Mesothelial cell of epicardium (in vitro differentiated cells): ENCODE measurements at places on chromosomes 16 and 17.

GRCh38 chr16:73113336-73113735 lies 65.4 kb upstream of the ZFHX3 start:
- DNase-seq, result no peak

GRCh38 chr17:42766124-42766523 lies 5.1 kb downstream of the RAMP2 start:
- DNase-seq, result no peak

- no peak for DNase-seq
Observed at GRCh38 chr16:13130586-13130985, 229.2 kb downstream of the SHISA9 start.

GRCh38 chr17:13575922-13576419 lies 25.8 kb downstream of the HS3ST3A1 start:
- no peak for DNase-seq

DNA sequence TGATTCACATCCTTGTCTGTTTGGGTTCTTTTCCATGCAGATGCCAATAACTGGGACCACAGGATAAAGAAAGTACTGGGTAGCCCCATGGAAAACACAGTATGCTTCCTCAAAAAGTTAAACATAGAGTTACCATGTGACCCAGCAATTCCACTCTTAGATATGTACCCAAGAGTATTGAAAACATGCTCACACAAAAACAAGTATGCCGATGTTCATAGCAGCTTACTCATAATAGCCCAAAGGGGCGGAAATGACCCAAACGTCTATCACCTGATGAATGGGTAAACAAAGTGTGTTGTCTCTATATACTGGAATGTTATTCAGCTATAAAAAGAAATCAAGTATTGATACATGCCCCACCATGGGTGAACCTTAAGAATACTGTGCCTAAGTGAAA lies 55.4 kb downstream of the CYB5B start:
- no peak for DNase-seq

DNA sequence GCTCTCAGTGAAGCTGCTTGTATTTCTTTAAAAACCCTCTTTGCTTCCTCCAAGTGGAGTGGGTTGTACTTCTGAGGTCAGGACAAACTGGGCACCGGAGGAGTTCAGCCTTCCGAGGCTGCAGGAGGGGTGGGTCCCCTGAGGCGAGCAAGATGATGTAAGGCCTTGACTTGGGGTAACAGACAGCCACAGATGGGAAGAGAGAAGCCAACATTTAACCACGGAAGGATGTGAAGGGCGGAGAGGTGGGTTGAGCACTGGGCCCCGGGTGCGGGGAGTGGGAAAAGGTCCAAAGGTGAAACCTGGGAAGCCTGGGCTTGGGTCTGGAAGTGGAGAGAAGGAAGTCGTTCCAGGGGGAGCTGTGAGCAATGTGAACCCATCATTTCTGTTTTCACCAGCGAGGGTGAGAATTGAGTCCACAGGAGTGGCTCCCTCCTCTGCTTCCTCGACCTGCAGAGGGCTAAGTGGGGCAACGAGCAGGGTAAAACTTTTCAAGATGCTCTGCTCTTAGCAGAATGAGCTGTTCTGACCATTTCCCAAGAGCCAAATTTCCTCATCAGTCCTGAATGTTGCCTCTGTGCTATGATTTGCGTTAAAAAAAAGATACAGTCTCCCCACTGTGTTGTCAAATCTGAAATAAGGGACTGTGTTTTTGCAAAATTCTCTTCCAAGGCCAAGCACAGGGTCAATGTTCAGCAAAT lies 137.7 kb upstream of the CRHR1 start:
- no peak for DNase-seq

GRCh38 chr17:11816409-11816808 lies 180.9 kb downstream of the ZNF18 start:
- DNase-seq, result no peak

- no peak for DNase-seq
Observed at GRCh38 chr16:17460890-17461289, 9.9 kb downstream of the XYLT1 start.

DNA sequence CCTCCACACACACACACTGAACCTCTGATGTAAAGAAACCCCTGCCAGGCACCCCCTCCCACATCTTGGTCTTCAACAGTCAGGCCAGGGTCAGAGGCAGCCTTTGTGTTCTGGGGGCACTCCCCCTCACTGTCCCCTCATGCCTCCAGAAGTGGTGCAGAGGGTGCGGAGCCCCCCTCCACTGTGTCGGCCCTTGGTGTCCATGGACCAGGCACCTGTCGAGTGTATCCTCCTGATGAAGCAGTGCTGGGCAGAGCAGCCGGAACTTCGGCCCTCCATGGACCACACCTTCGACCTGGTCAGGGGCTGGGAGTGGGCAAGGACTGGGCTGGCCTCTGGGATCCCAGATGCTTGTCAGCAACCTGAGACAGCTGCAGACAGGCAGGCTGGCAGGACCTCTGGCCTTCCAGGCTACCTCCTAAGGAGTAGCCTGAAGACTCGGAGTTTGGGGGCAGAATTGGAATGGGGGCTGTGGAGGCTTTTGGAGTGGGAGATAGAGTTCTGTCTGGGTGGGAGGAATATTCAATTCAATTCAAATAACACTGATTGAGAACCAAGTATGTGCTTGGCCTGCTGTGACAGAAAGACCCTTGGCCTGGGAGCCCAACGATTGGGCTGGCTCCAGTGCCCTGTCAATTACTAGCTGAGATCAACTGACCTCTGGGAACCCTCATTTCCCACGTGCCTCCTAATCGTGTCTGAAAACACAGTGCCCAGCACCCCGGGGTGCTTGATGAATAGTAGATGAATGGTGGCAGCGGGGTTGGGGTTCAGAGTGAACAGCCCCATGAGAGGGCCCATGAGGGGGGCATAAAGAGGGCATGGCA lies 11.5 kb downstream of the GUCY2D start:
- DNase-seq, result no peak

DNA sequence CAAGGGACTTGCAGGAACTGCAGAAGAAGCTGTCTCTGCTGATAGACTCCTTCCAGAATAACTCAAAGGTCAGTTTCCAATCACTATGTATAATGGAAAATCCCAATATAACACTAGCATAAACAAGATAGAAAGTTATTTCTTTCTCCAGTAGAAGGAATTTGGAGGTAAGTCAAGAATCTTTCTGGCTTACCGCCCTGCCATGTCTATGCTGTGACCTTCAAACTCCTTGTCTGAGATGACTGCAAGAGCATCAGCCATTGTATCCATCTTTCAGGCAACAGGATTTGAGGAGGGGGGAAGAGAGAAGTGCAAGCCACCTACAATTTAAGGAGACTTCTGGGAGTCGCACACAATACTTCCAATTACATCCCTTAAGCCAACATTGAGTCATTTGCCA lies 2.7 kb downstream of the LDAF1 start:
- no peak for DNase-seq

- no peak for DNase-seq
Observed at GRCh38 chr16:84369938-84370627, 1.7 kb downstream of the ATP2C2 start.

- no peak for DNase-seq
Observed at GRCh38 chr17:74262601-74263000, 11.4 kb upstream of the DNAI2 start.

DNA sequence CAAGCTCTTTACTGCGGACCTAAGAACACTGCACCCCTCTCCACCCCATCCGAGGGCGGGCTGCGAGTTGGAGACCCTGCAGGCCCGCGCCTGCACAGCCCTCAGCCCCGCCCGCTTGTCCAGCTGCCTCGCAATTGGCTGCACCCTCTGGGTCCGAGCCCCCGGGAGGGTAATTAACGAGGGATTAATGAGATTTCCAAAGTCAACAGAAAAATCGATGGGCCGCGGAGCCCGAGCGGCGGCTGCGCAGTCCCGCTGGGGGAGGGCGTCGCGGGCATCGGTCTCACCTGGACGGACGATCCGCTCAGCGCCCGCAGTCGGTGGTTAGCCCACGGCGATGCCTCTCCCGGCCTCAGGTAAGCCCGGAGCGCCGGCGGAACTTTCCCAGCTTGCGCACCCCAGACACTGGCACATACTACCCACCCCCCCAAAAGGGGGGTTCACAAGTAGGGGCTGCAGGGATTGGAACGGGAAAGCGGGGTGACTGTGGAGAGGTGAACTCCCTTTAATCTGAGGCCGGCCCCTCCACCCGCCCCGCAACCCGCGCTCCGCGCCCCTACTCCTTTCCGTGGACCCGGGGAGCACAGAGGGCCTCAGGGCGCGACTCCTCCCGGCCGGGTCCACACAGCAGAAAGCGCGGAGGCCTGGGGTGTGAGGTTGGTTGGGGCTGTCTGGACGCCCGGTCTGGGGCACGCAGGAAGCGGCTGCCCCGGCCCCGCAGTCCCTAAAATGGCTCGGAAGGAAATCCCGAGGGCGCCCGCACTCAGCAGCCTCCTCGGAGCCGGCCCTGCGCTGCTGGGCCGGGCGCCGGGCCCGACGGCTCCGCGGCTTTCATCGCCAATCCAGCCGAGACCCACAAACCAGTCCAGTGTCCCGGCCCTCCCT lies at the start of gene OTOP3:
Gene OTOP3, plus strand, starts transcription at position 314 of the 885 bp plus-strand sequence. Its CDS starts 24 bp downstream, at position 338.
- DNase-seq, result no peak

DNA sequence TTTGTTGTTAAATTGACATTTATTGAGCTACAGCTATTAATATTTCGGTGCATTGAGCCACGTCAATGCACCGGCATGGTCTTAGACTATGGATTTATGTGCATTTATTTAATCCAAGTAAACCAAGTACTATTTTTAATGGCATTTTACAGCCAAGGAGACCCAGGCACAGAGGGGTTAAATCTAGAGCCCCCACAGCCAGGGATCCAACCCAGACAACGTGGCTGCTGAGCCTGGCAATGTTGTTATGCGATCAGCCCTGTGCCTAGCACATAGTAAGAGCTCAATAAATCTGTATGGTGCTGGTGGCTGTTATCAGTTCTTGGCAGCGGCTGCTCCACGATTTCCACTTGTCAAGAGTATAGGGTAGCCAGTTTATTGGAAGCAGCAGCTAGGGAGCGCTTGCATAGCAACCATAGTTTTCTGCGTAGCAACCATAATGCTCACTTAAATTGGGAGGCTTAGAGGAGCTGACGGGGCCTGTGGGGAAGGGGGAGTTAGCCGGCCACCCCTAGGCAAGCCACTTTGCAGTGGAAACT lies 541 bp upstream of the RBBP6 start:
- DNase-seq, result no peak

DNA sequence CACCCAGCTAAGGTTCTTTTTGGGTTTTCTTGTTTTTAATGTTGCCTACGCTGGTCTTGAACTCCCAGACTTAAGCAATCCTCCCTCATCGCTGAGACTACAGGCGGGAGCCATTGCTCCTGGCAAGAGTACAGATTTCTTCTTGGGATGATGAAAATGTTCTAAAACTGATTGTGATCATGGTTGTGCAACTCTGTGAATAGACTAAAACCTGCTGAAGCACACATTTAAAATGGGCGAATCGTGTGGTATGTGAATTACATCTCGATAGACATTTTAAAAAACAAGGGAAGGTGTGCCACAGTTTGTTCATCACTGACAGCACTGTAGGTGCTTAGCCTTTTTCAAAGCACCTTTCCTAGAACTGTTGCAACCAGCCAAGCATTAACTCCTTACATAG lies 48.8 kb upstream of the CDH3 start:
- no peak for DNase-seq

- no peak for DNase-seq
Observed at GRCh38 chr17:79919164-79919585, 79.9 kb upstream of the CBX4 start.

GRCh38 chr17:29150161-29150560 lies 30.0 kb downstream of the MYO18A start:
- DNase-seq, result no peak

DNA sequence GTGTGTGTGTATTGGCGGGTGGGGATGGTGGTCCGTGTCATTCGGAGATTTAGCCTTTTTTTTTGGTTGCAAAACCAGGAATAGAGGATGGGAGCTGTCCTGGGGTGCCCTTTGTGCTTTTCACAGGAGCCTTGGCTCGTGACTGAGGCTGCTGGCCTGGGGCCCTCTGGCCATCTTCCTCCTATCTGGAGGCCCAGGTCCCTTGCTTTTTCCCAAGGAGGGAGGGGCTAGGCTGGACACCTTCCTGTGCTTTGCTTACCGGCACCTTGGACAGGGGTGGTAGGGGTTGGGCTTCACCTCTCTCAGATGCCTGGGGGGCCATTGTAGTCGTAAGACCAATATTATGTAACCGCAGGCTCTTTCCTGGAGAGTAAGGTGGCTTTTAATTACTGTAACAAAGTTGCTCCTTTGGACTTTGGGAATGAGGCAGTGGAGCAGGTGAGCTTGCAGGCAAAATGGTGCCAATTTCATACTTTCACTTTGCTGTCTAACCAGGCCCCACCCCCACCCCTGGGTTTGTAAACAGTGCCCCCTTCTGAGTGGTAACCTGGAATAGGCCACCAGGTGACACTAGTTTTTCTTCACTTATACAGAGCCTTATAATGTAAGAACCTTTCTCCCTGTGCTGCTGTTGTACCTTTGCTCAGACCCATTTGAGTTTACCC lies 1.2 kb downstream of the DYNLL2 start:
- no peak for DNase-seq

DNA sequence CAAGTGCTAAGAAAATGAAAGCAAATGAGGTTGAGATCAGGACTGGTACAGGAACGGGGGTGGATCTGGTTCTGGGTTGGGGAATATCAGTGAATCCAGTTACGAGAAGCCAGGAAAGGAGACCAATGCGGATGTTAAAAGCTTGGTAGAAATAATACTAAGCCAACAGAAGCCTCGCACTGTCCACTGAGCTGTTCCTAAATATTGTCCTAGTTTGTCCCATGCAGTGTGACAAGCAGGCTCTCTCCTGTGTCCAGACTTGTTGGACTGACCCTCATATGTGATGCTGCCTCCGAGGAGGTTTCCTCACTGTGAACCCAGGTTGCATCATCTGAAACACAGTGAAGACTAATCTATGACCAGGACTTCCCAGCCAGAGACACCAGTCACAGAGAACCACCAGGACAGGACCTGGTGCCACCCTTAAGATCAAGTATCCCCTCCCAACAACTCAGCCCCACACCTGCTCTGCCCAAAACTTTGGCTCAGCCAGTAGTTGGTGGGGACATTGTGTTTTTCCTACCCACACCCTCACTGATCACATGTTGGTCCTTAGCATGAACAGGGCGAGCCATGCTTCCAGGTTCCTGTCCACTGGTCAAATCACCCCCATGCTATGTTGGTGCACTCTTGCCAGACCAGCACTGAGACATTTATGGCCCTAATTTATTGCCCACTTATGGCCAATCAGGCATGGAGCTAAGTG lies 32.7 kb upstream of the SCNN1B start:
- no peak for DNase-seq

DNA sequence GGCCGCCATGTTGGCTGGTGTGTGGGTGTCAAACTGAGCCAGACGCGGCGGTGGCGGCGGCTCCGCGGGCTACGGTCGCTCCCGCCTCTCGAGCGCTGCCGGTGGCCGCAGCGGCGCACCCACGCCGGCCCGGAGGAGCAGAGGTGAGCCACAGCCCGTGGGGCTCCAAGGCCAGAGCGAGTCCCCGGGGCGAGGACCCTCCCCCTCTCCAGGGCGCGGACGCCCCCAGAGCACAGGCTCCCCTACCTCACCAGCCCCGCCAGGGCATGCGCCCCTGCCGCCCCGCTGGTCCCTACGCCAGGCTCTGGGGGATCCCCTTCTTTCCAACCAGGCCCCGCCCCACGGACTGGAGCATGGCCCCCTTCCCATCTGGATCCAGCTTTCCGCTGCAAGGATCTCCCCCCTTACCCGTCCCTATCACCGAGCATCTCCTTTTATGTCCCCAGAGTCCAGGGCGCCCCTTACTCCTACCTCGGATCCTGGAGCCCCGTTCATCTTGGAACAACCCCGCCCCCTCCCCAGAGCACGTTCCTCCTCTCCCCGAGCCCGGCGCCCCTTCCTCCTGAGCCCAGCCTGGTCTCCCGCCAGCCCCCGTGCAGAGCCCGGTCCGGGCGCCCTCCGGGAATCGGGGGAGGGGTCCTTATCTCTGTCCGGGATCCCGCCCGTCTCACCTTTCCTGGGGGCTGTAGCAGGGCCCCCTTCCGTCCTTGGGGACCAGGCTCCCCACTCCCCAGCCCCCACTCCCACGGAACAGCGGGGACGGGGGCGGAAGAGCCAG lies 412 bp downstream of the EPN2 start:
- DNase-seq, result peak; percentile 43
